ENCODE measurements at places on chromosomes 12 and 14.

DNA sequence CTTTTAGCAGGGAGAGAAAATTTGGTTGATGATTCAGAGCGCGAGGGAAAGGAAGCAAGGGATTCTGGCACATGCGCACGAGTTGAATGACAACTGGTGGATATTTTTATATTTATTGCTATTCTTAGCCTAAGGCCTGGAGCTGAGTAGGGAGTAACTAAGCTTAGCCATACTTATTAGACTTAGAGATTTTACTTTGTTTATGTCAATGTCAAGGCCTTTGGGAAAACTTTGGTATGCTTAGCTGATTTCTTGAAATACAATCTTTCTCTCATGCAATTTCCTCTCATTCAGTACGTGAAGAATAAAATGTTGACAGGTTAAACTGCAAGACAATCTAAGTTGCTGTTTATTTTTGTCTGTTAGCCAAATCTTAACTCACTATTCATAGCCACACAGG is 101.1 kb downstream of the CRADD start:
- DNase-seq: no peak

DNA sequence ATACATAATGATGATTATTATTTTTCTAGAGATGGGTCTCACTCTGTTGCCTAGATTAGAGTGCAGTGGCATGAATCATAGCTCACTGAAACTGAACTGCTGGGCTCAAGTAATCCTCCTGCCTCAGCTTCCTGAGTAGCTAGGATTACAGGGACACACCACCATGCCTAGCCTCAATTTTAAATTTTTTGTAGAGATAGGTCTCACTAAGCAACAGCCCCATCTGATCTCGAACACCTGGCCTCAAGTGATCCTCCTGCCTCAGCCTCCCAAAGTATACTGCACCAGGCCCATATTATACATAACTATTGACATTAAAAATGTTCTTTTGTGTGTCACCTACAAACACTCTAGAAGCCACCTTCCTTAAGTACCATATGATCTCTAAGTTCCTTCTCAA is 3.4 kb downstream of the TXNRD1 start:
- DNase-seq: no peak

DNA sequence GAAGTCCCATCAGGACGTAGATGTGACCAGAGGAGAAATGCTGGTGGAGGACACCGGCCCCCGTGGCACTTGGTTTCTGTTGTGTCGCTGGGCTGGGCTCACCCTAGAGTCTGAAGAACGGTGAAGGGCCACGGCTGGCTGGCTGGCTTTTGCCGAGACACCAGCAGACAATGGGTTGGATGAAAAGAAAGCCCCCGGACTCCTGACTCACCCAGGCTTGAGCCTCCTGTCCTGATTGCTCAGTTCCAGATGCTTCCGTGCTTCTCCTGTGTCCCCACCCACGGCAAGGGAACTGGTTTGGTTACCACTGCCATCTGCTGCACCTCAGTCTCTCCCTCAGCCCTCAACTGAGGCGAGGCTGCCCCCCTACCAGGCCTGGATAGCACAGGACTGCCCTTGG is 10.4 kb upstream of the ENDOU start:
- DNase-seq: no peak

DNA sequence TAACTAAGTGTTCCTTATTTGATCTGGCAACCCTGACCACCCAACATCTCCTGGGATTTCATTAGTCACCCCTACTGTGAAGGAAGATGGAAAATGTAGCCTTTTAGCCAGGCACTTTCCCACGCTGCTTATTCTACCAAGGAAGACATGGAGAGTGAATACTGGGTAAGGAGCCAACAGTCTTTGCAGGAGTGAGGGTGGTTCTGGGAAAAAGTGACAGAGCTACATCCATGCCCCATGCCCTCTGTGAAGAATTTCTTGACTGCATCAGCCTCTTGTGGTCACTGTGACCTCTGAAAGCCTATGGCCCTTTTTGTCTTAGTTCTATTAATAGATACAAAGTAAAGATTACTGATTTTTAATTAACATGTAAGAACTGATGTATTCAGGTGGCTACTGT is 196.0 kb upstream of the EEA1 start:
- DNase-seq: no peak

DNA sequence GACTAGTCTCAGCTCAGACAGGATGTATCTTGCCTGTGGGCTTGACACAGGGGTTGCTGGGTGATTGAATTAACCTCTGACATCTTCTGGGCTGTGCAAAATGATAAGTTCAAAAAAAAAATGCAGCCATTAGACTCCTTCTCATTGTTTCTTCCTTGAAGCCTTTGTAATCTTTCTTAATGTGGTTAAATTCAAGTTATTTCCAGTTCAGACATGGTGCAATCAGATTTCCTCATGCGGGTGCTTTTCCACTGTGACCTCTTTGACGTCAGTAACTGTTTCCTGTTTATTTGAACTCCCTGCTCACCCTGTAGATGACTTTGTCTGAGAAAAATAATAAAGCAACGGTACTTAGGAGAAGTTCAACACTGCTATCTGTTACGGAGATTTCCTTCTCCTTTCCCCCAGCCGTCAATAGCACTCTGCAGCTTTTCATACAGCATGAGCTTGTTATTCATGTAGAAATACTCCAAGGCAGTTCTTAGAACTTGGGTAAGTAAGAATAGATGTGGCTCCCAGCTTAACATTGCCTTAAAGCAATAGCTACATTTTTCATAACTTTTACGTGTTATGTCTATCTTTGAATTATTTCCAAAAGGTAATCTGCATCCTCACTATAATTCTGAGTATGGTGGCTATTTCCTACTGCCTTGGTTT is 155.5 kb downstream of the PRKCH start:
- DNase-seq: no peak

DNA sequence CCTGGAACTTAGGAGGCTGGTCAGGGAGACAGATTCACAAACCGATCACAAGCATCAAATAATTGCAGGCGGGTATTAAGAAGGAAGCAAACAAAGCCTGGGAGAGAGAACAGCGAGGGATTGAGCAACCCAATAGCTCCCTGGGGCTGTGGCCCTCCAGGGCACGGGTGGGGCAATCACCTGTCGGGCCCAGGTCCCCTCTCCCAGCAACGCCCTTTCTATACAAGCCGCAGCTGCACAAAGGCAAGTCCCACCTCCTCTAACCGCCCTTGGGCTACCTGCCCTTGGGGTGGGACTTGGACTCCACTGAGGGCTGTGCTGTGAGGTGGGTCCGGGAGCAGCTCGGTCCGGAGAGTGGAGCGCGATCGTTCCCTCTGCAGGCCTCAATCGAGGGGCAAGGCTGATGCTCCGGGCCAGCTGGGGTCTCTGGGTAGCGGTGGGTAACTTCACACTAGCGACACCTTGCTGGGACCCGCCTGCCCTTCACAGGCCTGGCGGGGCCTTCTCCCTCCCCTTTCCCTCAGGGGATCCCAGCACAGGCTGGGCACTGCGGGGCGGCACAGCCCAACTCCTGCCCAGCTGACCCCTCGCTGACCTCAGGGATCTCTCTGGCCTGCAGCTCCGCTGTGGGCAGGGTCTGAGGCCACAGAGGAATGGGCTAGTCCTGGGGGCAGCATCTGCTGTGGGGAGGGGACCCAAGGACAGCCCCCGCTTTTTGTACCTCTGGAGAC is 8.0 kb downstream of the PHB2 start:
- DNase-seq: no peak

DNA sequence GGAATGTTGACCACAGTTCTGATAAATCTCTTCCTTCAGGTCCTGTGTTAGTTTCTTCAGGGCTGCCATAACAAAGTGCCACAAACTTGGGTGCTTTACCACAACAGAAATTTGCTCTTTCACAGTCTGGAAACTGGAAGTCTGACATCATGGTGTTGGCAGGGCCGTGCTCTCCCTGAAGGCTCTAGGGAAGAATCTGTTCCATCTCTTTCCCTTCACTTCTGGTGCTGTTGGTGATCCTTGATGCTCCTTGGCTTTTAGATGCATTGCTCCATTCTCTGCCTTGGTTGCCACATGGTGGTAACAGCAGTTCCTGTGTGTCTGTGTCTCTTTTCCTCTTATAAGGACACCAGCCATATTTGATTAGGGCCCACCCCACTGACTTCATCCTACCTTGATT is 32.2 kb downstream of the HMGA2 start:
- no peak for DNase-seq

DNA sequence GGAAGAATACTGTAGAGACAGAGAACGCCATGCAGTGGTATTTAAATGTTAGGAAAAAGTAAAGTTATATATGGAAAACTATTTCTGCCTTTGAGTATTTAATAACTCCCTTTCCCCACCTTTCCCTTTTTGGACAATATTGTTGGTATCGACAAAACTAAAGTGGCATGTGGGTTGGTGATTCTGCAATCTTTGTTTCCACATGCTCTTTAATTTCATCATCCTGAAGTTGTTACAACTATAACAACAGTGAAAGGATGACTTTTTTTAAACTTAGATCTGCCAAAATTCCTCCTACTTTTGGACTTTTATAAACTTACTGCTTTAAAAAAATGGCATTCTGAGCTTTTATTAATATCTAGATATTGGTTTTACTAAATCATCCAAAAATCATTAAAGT is 25.3 kb downstream of the TTC8 start:
- DNase-seq: no peak

DNA sequence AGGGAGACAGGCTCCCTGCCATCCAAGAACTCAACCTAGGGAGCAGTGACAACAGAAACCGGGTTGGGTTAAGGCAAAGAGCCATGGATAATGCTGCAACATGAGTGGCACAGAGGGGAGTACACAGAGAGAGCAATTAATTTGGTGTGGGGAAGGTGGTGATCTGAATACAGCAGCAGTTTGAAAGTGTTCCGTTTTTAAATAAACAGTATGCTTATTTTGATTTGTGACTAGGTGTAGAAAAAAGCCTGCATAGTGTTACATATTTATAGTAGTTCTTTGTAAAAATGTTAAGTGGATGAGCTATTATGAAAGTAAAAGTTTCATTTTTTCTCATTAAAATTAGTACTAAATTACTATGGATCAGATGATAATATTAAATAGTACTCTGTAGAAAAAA is 8.7 kb downstream of the AKAP5 start:
- no peak for DNase-seq

DNA sequence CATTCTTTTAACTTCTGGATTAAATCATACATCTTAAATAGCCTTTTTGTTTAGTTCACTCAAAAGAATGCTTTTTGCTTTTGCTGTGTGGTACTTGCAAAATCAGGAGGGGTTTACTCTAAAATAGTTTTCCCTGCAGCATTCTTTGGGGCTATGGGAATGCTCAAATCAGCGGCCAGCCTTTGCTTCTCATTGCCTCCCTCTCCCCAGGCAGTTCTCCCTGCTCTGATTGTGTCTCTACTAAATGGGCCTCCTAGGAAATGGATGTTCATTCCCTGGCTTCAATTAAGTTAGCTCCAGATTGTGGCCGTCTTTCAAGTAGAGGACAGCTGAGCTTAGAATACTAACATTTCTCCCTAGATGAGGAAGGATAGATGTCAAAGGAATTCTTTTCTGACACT is 4.4 kb downstream of the TULP3 start:
- no peak for DNase-seq

DNA sequence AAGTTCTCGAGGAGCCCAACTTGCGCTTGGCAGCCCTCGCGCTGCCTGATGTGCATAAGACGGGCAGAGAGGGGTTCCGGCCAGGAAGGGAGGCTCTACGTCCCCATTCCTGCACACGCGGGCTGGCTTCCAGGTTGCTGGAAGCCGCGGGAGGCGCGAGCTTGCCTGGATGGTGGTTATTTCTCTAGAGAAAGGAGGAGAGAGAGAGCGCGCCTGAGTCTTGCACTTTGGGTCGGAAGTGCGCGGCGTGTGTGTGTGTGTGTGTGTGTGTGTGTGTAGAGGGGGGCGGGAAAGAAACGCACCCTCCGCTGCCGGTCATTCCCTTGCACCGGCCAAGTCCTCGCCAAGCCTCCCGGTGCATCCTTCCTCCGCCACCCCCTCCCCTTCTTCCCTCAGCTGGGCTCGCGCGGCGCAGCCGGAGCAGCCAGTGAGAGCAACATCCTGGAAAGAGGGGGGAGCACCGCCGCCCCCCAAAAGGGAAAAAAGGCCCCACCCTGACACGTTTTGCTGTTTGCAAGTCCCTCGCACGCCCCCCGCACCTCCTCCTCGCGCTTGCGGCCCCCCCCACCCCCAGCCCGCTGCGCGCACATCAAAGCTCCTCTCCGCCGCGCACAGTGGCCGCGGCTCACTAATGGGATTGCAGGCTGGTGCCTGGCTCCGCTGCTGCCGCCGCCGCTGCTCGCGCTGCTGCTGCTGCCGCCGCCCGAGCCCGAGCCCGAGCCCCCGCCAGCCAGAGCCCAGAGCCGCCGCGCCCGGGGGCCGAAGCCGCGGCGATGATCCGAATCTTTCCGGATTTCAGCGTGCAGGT is 4.4 kb upstream of the NPAS3 start:
- DNase-seq: no peak

DNA sequence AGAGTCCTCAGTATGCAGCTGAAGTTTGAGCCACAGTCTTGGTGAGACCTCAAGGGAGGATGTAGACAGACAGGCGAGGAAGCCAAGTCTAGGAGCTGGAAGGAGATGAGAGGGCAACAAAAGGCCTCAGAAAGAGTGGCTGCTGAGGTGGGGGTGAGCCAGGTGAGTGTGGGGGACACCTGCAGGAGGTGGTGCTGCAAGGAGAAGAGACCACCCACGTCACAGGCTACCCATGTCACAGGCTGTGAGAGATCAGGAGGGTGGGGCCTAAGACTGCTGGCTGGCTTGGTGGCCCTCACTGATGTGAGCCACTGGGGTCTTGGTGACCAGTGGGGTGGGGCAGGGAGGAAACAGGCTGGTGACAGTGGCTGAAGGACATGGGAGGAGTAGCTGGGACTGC is 97.3 kb downstream of the KIF26A start:
- DNase-seq: no peak

- DNase-seq: no peak
Observed at GRCh38 chr12:67720351-67720856, 71.9 kb downstream of the DYRK2 start.

- DNase-seq: no peak
Observed at GRCh38 chr12:44816446-44817017, 59.6 kb downstream of the NELL2 start.

DNA sequence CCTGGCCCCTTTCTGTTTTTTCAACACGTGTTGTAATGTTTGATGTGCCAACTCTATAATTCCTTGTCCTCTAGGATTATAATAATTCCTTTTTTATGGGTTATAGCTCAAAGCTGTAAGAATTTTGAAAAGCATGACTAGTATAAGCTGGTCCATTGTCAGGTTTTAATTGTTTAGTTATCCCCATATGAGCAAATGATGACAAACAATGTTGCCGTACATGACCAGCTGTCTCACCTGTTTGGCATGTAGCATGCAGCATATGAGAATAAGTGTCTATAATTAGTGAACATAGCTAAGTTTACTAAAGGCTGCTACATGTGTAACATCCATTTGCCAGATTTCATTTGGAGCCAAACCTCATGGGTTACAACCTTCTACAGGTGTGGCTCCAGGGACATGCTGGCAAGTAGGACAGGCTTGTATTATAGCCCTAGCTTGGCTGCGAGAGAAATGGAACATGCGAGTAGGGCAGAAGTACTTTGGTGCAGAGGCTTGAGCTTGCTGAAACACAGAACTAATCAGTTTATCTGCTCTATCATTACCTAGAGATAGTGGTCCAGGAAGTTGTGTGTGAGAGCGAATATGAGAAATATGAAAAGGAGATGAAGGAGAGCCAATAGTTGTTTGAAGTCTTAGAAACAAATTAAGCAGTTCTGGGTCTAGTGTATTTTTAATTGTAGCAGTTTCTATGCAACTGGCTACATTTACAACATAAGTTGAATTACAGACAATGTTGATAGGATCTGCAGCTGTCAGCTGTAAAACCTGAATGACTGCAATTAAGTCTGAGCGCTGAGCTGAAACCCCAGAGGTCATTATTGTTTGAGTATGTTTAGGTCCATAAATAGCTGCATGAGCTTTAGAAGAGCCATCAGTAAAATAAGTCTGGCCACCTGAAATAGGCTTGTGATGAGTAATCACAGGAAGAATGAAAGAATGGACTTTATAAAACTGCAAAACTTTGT is 22.6 kb upstream of the MAPKAPK5 start:
- no peak for DNase-seq
